Jurkat, Clone E6-1 (cell line): ENCODE measurements at places on chromosomes 11 and 22.

GRCh38 chr11:95641495-95641894 is 148.1 kb downstream of the FAM76B start:
- DNase-seq, result no peak

DNA sequence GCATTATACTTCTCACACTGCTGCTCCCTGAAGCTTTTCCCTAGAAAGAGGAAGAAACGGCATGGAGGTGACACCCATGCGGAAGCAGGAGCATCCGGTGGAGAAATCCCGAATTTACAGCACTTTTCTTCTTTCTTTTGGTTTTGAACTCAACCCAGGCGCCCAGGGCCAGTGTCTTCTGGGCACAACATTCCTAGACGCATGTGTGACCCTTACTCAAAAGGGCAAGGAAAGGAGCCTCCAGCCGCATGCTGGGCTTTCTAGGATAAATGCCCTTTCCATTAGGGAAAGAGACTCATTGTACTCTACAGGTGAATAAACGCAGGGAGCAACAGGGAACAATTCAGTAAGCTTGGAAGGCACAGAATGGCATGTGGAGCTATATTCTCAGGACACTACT is 19.5 kb downstream of the ADAMTS8 start:
- no peak for DNase-seq

- DNase-seq, result no peak
Measured at GRCh38 chr22:20647586-20648305, 126.2 kb upstream of the SERPIND1 start.

GRCh38 chr11:81895258-81895657 is 838.4 kb downstream of the FAM181B start:
- no peak for DNase-seq

DNA sequence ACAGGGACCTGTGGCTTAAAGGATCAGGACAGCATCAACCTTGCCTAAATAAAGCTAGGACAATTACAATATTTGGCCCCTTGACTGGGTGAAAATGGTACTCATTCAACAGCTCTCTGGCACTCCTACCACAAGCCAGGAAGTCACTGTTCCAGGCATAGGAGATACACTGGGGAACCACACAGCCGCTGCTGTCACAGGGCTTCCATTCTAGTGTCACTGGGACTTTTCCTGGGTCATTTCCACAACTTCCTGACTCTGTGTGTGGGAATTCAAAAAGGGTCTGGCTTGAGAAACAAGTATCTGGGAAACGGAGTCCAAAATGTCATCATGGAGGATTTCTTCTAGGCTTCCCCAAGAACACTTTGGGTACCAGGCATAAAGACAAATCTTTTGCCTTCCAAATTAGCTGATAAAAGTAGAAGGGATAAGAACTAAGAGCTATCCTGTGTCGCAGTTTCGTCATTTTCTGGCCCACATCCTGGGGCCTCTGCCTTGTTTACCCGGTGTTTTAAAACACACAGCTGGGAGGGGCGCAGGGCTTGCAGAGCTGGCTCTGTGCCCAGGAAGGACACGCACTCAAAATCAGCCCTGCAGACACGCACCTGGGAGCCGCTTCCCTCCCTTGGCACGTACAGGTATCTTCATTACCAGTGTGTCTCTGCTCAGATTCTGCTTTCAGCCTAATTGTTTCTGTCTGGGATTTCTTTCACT is 38.0 kb downstream of the TMEM45B start:
- DNase-seq, result peak; percentile 73

- DNase-seq, result no peak
Measured at GRCh38 chr11:64665411-64665821, 57.6 kb downstream of the NRXN2 start.

DNA sequence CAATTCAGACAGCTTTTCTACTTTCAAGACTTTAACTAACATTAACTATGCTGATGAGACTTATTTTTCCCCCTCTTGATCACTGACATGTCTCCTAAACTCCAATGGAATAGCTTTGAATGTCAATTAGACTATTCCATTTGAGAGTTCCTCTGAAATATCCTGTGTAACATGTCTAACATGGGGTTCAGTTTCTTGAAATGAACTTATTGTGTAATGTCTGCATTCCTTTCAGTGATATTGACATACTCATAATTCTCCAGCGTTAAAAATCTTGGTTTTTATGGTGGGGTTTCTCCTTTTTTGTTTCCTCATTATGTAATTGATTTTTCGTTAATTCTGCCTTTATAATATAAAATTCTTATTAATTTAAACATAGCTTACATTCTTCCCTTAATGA is 37.7 kb upstream of the SPTBN2 start:
- DNase-seq, result no peak

DNA sequence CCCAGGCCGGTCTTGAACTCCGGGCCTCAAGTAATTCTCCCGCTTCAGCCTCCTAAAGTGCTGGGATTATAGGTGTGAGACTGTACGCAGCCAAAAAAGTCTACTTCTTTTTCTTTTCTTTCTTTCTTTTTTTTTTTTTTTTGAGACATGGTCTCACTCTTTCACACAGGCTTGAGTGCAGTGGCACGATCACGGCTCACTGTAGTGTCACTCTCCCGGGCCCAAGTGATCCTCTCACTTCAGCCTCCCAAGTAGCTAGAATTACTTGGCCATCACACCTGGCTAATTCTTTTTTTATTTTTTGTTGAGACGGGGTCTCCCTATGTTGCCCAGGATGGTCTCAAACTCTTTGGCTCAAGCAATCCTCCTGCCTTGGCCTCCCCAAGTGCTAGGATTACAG is 3.6 kb upstream of the UBE2L3 start:
- DNase-seq, result no peak

DNA sequence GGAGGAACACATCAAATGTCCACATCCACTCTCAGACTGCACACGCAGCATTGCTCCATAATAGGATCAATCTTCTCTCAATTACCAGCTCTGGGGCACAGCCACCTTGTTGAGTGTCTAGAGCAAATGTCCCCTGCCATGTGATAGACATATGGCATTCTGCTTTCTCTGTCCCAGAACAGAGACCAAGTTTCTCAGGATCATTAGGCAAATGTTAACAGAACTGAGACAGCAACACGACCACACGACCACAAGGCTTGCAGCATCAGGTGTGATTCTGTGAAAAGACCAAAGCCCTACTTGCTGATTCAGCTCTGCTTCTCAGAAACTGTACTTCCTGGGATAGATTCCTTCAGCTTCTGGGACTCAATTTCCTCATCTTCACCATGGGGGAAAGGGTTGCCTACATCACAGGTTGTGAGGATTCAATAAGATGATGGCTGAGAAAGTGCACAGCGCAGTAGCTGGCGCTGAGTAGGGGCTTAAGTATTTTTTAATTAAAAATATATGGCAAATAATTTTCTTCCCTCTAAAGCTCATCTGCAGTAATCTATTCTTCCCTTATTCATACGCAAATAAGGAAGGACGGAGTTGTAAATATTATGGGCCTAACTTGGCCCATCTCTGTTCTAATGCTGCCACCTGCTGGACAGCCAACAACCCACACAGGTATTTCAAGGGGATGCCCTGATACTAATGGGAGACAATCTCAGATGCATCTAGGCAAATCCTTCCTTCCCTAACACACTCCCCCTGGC is 54.3 kb upstream of the USP47 start:
- DNase-seq, result peak; percentile 57

DNA sequence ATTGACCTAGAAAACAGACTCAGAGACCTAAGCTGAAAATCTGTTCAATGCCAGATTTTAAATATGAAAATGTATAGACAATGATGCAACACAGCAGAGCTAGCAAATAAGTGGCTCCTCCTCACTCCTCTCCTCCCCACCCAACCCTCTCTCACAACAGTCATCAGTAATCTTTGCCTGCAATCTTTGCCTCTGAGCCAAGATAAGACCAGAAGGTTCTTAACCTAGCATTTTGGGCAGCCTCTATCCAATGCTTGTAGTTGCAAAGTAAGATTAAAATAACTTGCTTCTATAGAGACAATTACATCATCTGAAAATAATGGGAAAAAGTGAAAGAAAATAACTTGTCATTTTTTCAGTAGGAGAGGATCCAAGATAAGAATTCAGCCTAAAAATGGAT is 117.3 kb downstream of the PARVA start:
- no peak for DNase-seq

DNA sequence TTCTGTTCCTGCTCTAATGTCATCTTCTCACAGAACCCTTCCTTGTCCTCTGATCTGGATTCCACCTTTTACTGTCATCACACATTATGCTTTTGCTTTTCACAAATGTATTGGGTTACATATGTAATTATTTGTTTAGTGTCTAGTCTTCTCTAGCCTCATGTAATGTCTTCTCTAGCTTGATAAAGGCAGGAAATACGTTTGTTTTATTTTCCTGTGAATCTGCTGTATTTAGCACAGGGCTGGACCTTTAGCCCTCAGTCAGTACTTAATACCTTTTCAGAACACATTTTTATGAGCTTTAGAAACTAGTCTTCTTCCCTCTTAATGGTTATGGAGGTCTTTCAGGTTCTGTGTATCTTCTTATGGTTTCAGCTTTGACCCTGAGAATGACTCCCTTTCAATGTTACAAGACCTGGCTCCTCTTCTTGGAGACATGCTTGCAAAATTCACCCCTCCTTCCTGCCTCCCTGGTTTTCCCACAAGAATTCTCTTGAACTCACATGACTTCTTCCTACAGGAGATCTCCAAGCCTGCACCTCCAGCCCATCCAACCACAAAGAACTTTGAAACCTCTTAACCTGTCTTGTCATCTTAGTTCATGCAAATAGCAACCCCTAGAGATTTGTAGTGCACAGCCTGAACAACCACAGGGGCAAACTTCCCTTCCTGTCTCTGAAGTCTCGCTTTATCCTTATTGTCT is 132.7 kb upstream of the DDI1 start:
- DNase-seq, result no peak

GRCh38 chr11:58640386-58641023 is 18.0 kb downstream of the CNTF start:
- DNase-seq, result peak; percentile 28

DNA sequence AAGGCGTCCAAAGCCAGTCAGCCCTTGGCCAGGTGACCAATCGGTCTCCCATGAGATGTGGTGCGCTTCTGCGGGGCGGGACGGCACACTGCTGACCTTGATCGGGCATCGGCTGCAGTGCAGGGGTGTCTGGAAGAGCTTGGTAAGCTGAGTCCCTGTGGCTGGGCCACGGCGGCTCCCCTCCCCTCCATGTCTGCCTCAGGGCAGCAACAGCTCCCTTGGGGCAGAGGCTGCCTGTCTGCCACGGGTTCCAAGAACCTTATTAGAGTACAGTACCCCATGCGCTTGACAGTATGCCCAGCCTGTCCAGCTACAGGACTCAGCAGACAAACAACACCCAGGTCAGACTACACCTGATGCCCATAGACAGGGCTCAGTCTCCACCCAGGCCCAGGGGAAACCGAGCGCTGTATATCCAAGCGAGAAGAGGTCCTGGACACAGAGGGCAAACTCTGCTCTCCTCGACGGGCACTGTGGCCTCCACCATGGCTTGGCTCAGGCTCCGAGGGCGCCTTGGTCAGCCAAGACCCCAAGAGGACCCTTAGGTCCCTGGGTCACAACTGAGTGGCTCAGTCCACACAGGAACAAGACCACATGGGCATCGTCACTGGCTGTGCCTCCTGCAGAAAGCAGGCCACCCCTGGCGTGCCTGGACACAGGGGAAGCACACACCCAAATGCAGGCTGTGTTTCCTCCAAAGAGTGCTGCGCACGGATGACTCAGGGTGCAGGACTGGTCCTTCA is 18.9 kb downstream of the TSPAN32 start:
- DNase-seq, result no peak

GRCh38 chr11:93213622-93214021 is 15.8 kb upstream of the SLC36A4 start:
- no peak for DNase-seq

- peak; percentile 93 for DNase-seq
Measured at GRCh38 chr22:39490135-39490798, 11.8 kb upstream of the MIEF1 start.

DNA sequence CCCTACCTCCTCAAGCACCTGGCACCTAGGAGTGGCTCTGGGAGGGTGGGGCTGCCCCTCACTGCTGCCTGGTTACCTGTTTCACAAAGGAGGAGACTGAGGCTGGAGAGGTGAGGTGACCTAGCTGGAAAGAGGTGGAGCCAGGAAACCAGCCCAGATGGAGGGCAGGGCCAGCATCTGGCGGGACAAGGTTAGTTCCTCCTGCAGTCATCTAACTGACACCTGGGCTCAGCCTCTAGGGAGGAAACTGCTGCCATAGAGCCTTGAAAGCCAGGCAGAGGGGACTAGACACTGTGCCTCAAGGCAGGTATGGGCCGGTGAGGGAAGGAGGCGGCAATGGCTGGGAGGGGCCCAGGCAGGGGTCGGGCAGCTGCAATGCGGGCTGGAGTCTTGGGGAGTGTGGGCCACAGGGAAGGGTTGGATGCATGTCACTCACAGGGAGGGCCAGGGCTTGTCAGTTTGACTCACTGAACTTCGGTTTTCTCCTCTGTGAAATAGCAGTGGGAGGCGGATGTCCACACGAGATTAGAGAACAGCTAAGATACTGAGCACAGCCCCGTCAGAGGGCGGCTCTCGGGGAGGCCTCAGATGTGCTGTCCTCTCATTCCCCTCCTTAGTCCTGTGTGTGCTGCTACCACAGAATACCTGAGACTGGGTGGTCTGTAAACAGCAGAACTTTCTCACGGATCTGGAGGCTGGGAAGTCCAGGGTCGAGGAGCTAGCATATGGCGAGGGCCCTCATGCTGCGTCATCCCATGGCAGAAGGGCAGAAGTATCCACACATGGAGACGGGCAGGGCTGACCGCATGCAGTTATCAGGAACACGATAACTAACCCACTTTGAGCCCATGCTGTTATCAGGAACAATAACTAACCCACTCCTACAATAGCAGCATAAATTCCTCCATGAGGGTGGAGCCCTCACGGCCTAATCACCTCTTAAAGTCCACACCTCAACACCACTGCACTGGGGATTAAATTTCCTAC is 16.1 kb downstream of the MGAT3 start:
- no peak for DNase-seq

DNA sequence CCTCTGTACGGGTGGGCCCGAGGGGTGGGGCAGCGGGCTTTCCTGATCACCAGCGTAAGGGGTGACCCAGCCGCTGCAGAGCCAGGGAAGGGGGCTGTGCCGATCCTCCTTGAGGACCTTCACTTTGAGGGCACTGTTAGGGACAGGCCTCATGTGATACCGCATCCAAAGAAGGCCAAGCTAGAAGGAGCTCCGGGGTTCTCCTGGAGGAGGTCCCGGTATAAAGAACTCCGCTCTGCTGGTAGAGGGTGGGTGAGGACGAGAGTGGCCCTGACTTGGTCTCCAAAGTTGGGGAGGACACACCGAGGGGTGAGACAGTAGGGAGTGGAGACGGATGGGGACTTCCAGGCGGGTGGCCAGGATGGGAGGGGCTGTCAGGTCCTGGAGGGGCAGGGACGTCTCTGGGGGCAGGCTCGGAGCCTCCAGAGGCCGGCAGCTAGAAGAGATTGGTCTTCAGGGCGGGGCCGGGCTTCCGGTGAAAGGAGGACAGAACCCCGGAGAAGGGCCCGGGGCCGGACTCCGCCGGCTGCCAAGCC is 4.6 kb downstream of the PHOX2A start:
- DNase-seq, result no peak
